Right renal pelvis (tissue), 4 donors: ENCODE measurements at places on chromosomes 13 and 19. TPM values are rescaled to one million over a fixed set of nuclear protein-coding genes. Genes with fewer than 3 reads are reported as not detected.

Gene FOXA3
- 0.14 TPM for polyA plus RNA-seq

GRCh38 chr13:51995677-51996551, 15.3 kb downstream of the ATP7B start:
- no peak for DNase-seq

Gene CD79A
- 1.0 TPM for polyA plus RNA-seq

- DNase-seq, result no peak
Measured at GRCh38 chr13:113770937-113771336, 11.9 kb downstream of the TMEM255B start.

Gene IGFL4
- 0.18 TPM for polyA plus RNA-seq

- DNase-seq, result no peak
Measured at GRCh38 chr19:1653300-1653628, 849 bp upstream of the TCF3 start.

DNA sequence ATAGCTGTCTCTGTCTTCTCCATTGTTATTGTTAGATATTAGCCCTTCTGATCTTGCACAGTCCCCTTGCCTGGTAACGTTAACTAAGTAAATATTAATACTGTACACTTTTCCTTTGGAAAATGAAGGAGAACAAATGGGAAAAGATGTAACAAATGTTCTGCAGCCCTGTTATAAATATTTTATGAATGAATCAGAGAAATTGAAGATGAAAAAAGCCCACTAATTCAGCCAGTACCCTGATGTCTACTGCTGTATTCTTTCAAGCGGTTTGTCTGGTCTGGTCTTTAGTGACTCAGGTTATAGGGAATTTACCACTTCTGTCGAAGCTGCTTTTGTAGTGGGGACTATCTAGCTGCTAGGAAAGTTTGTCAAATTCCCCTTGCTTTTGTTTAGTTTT, 121.0 kb downstream of the COG6 start:
- DNase-seq, result no peak

GRCh38 chr13:102680842-102681740, 13.8 kb downstream of the METTL21C start:
- no peak for DNase-seq

GRCh38 chr19:42032431-42032830, 37.6 kb downstream of the GRIK5 start:
- peak; percentile 16 for DNase-seq

- DNase-seq, result no peak
Measured at GRCh38 chr19:4744451-4745174, 21.0 kb upstream of the DPP9 start.

- DNase-seq, result no peak
Measured at GRCh38 chr19:14054721-14055120, 7.2 kb downstream of the PALM3 start.

DNA sequence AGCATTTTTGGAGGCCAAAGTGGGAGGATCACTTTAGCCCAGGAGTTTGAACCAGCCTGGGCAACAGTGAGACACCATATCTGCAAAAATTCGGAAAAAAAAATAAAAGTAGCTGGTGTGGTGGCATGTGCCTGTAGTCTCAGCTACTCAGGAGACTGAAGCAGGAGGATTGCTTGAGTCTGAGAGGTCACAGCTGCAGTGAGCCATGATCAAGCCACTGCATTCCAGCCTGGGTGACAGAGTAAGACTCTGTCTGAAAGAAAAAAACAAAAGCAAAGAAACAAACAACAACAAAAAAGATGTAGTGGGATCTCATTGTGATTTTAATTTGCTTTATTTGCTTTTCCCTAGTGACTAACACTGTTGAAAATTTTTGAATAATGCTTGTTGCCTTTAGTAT, 394.7 kb upstream of the KLHL1 start:
- no peak for DNase-seq

GRCh38 chr13:43246382-43246781, 223.0 kb downstream of the DNAJC15 start:
- DNase-seq, result no peak

DNA sequence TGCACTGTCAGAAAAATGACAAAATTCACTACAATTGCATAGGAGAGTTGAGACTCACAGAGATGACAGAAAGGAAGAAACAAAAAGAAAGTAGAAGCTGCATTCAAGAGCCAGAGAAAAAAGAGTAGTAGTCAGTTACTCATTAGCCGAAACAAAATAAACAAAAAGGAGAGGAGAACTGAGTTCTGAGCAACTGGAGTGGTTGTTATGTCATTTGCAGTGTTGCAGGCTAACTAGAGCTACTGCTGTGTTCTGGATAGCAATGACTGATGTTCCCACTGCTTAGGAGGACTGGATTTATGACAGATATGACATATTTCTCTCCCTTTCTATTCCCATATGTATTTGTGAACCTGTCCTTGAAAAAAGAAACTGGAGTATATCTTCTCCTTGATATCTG, 482.6 kb downstream of the RFC3 start:
- DNase-seq, result no peak

- DNase-seq, result no peak
Measured at GRCh38 chr19:48481846-48482639, 12.9 kb downstream of the CYTH2 start.

GRCh38 chr19:11286312-11286974, 9.5 kb upstream of the TSPAN16 start:
- DNase-seq, result no peak

DNA sequence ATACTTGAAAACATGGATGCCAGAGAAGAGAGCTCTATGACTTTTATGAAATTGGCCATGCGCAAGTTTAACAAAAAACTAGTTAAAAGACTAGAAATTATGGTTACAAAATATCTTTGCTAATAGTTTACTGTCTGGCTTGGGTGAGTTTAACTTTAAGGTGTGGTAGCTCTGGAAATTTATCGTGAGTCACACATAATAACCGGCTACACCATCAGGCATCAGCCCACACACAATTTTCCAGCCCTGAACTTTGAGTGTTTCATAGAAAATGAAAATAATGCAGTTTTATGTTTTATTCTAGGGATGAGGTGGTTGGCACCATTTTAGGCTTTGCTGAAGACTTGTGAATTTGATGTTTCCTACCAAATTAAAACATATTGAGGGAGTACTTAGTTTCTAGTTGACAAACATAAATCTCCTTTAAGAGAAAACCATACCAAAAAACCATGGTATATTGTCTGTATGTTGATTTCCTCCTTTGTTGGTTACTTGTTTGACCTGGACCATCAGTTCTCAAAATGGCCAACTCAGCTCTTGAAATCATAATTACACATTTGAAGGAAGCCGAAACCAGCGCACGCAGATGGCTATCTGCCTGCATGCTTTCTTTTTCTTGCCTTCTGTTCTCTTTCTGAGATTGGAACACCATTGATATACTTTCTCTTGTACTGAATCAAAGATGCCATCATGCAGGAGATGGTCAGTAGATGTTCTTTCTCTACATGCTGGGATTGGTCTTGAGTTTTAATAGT, 125.1 kb downstream of the AKAP11 start:
- DNase-seq, result no peak

Gene SLITRK5
- 2.2 TPM for polyA plus RNA-seq

Gene MBD3L1
- not detected for polyA plus RNA-seq

DNA sequence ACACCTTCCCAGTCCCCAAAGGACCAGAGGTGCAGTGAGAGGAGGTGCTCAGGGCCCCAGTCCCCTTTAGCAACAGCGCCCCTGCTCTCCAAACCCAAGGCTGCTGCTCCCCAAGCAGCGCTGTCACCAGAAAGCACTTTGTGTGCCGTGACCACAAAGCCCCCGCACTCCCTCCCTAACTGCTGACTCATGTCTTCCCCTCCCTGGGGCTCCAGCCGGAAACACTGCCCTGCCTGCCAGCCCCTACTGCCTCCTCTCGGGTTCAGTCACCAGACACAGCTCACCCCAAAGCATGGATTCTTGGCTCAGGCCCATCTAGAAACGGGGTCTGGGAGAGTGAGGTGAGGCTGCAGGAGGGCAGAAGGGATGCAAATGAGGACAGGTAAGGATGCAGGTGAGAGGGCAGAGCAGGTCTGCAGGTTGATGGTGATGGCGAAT, 4.9 kb upstream of the TNFSF14 start:
- peak; percentile 16 for DNase-seq

DNA sequence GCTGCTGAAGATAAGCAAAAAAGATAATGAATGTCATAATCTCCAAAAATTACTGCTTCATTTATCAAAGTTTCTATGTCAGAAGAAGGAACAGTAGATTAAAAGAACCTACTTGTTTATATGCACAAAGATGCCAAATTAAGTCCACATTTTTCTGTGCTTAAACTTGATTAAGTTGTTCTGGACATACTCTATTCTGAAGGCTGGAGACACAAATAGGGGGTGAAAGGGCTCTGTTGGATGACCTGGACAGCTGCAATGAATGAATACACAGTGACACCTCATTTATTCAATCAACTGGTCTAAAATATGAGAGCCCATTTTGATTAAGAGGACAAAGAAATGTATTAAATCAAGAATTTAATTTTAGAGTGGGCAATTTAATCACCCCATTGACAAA, 276.3 kb upstream of the PCDH9 start:
- DNase-seq, result no peak

GRCh38 chr19:19613506-19613905, 5.0 kb downstream of the PBX4 start:
- no peak for DNase-seq

- peak; percentile 11 for DNase-seq
Measured at GRCh38 chr13:46797501-46798237, 708 bp upstream of the ESD start.

GRCh38 chr19:15962319-15962718, 13.5 kb downstream of the OR10H4 start:
- no peak for DNase-seq

Gene NLRP4
- polyA plus RNA-seq, result not detected

Gene LILRA1
- 0.44 TPM for polyA plus RNA-seq

DNA sequence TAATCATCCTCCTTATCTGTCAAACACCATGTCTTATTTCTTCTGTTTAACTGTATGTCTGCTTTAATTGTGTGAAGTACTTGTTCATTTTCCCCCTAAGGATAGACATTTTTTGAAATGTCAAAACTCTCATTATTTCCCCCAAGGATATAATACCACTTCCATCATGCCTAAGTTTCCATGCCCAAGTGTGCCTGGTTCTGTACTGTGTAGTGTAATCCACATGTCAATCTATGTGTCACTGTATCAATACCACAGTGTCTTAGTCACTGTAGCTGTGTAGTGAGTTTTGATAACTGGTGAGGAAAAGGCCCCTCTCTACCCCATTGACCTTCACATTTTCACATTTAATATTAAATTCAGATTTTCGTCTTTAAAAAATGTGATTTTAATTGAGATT, 1265.5 kb downstream of the PCDH9 start:
- DNase-seq, result no peak
